AG04449 (cell line): ENCODE measurements at places on chromosomes 4 and X.

DNA sequence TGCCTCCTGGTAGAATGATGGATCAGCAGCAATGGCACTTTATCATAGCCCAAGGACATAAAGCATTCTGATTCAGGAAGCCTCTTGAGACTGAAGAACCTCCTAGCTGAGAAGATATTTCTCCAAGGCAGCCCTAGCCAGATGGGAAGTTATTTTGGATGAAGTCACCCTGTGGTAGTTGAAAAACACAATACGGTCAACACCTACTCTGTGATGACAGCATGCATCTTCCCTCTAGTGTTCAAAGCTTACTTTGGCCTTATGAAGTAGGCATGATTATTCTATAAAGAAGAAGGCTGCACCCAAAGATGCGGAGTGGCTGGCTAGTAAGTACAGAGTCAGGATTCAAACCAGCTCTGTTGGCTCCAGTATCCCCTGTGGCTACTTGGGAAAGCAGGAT lies 47.9 kb downstream of the TLR10 start:
- no peak for DNase-seq

DNA sequence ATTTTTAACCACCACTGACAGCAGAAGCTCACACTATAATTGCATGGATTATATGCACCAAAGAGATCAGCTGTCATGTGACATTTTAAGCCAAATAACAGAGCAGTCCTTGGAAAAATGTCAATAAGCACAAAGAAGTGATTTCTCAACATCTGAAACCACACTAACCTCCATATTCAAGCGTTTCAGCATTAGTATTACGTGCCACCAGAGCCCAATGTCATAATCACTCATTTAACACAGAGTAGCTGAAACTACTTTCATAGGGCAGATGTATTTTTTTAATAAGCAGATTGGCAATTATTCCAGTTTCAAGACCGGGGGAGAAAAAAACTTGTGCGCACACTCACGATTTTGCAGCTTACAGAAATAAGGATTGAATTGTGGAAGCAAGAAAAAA lies 76.6 kb downstream of the SH3KBP1 start:
- no peak for DNase-seq

DNA sequence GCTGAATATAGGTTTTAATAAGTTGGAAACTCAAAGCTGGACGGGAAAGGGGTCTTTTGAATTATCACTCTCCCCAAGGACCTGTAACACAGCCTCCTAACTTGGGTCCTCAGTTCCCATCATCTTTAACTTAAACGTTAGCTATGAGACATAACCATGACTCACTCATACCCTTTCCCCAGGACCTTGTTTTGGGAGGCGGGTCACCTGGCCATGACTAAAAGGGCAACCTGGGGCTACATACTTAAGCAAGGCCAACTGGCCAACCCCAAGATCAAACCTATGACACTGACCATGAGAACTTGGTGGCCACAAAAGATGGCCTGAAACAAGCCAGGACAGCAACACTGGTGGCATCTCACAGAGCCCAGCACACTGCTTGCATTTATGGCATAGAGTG lies 89.0 kb downstream of the SH3KBP1 start:
- no peak for DNase-seq

DNA sequence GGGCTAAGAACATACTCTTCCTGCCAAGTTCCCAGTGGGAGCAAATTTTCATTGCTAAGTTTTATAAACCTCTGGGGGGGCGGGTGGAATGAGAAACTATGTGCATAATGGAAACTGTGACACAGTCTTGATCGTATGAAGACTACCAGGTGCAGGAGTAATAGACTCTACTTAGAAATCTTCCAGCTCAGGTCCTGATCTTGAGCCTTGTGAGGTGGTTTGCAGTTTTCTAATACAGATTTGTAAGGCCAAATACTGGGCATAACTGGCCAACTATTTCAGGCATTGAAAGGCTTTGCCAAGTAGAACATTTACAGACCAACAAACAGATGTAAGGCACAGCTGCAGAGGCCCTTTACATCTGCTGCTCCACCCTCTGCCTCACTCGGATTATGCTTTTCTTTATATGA lies 89.7 kb upstream of the CBR4 start:
- DNase-seq: no peak

DNA sequence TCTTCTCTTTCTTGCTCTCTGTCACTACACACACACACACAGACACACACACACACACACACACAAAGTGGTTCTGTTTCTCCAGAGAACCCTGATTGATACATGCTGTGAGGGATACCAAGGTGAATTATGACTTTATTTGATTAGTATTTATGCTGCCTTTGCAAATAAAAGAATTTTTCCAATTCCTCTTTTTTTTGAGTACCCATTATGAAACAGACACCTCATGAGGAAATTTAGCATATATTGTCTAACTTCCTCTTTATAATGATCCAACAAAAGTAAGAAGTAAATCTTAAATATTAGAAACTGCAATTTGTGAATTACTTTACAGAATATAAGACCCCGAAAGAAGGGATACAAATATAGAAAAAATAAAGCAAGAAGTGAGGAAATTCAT lies 14.3 kb upstream of the RAB28 start:
- no peak for DNase-seq

DNA sequence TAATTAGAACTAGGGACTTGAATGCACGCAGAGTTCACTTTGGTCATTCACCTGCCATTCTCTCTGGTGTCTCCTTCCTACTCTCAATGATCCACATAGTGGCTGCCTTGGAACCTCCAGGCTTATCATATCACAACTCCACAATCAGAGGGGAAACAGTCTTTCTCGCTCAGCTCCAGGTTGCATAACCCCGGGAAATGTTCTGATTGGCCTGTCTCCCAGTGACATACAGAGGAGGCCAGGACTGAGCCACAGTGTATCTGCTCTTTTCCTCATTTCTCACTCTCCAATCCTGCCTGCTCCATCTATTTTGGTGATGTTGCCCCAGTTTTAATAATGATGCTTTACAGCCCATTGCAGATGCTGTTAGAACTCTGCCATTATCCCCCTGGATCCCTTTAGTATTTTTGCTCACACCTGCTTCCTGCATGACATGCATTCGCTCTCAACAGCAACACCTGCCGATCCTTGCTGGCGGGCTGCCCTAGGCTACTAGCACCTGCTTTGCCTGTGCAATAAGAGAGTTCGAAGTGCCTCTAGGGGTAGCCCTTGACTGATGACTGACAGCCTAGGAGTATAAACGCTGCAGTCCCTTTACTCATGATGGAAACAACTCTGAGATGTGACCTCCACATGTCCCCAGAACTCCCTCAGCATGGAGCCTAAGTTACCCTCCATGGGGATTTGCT lies 211.3 kb upstream of the RPS6KA3 start:
- no peak for DNase-seq

- no peak for DNase-seq
Measured at GRCh38 chr4:88583631-88584470, 8.4 kb upstream of the HERC3 start.

- no peak for DNase-seq
Measured at GRCh38 chrX:136823175-136823574, 42.4 kb upstream of the ARHGEF6 start.

DNA sequence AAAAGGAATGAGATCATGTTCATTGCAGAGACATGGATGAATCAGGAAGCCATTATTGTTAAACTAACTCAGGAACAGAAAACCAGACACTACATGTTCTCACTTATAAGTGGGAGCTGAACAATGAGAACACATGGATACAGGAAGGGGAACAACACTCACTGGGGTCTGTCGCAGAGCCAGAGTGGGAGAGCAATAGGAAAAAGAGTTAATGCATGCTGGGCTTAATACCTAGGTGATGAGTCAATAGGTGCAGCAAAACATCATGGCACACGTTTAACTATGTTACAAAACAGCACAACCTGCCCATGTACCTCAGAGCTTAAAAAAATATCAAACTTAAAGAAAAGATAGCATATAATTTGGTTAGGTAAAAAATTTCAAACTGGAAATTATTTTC lies 281.4 kb downstream of the PABPC4L start:
- no peak for DNase-seq

DNA sequence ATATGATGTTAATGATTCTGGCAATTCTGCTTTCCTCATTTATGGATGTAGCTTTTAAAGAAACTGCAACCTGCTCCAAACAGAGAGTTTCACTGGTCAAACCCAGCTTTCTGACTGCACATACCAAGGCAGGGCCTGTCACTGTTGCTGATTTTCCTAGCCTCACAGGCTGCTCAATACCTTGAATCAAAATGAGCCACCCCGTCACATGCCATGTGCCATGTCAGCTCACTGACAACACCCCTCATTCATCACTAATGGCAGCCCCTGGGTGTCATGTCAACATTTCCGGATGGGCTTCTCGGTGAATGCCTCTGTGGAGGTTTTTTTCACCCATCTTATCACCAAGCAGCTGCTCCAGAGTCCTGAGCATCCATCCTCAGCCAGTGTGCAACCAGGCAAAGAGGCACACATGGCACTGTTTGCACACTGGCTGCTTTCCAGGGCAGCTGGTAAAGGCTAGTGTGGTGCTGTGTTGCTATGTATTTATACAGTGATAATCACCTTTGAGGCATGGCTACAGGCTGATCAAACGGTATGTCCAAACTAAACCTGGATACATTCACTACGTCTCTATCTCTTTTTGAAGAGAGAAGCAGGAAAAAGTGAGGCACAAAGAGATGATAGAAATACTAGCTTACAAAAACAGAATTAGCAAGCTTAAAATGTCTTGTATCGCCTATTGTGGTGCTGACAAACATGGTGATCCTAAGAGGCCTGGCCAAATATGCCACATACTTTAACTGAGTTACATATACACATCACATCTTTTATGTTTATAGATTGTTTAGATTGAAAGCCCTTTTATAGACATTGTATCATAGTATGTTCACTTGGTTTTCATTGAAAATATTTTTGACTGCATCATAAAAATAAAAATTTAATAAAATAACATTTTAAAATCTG lies 94.6 kb upstream of the INPP4B start:
- DNase-seq: no peak

GRCh38 chrX:78375894-78376293 lies 48.5 kb upstream of the CYSLTR1 start:
- no peak for DNase-seq

GRCh38 chrX:3803713-3804112 lies 90.3 kb upstream of the PRKX start:
- no peak for DNase-seq

- no peak for DNase-seq
Measured at GRCh38 chr4:151324752-151325110, 674 bp downstream of the SH3D19 start.

DNA sequence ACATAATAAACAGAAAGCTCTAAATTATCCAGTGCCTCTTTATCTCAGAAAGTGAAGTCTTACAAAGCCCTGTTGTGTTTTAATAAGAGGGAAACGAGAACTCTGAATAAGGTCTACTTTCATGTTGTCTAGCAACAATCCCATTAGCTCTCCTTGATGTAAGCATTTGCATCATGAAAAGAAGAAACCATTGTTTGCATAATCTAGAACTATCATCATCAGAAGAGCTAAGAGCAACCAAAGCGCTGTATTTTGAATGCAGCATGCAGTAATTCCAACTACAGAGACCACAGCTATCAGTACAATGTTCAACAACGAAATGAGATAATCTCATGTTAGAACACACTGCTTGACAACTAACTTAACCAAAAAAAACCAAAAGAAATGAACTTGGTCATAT lies 257.1 kb downstream of the CAMK2D start:
- DNase-seq: no peak

GRCh38 chrX:44400161-44400560 lies 56.7 kb upstream of the EFHC2 start:
- no peak for DNase-seq

GRCh38 chrX:123263747-123264146 lies 79.7 kb downstream of the GRIA3 start:
- DNase-seq: no peak

DNA sequence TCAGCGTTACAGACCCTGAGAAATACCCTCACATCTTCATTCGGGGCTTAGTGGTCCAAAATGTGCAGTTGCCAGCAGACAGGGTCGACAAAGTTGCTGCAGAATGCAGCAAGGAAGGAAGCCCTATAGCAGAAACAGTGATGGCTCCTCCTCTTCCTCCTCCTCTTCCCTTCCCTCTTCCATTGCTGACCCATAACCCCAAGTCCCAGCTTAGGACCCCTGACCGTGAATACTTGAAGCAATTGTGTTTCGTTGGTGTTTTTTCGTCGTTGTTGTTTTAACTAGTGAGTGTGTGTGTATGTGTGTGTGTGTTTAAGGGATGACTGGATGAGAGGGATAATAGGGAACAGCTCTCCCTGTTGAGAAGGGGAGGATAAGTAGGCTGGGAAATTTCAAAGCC lies 69.5 kb downstream of the SLAIN2 start:
- no peak for DNase-seq

- DNase-seq: no peak
Measured at GRCh38 chr4:151934766-151935165, 174.0 kb upstream of the GATB start.

DNA sequence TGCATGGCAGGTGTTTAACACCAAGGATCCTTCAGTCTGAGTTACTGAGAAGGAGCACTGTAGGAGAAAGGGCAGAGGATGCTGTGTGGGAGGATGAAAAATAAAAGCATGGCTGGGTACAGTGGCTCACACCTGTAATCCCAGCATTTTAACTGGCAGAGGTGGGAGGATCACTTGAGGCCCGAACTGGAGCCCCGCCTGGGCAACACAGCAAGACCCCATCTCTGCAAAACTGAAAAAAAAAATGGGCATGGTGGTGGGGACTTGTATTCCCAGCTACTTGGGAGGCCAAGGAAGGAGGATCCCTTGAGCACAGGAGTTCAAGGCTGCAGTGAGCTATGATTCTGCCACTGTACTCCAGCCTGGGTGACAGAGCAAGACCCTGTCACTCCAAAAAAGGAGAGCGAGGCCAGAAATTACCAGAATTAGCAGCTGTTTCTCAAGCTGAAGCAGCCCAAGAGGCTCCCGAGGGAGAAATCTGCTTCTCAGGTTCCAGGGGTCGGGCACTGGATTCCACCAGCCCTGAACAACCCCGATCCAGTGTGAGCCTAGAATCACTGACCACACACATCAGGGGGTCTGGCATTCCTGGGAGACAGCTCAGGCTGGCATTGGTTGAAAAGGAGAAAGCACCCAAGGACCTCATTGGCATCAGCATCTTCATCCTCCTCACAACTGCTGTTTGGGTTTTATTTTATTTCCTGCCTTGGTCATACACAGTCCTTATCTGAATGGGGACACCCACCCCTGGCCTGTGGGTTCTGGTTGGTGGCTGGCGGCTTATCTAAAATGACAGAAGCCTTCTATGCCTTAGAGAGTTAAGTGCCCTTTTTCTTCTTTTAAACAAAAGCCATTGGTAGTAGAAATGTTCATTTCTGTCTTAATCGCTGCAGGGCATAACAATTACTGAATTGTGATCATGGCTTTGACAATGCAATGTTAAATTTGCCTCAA lies 66.3 kb upstream of the TRIM2 start:
- no peak for DNase-seq

DNA sequence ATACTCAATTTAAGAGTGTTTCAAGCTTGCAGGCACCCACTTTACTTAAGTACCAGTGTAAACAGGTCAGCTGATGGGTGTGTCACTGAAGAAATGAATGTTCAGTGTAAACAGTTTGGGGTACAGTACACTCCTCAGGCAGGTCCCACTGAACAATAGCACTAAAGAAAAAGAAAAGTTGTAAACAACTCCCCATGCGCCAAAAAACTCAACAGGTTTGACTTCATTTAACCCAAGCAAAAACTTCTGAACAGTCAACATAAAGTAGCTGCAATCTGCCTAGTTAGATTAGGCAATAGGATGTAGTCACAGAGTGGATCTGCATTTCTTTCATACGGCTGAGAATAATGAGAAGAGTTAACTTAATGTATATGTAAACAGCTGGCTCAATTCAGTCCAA lies 93.2 kb downstream of the FAM13A start:
- DNase-seq: no peak

- no peak for DNase-seq
Measured at GRCh38 chr4:148780426-148781005, 338.3 kb upstream of the NR3C2 start.
